ENCODE measurements at places on chromosomes 4 and X.

DNA sequence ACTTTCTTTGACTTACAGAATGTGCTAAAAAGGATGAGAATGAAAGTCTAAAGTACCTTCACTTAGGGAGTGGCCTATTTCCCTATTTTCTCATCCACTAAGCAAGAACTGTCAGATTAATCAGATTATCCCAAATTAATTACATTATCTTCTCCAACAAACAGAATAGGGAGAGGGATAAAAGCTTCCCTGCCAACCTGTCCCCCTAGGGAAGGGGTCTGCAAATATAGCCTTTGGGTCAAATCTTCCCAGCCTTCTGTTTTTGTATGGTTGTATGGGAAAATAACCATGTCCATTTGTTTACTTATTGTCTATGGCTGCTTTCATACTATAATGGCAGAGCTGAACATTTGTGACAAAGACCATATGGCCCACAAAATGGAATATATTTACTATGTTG is 57.1 kb upstream of the USP38 start:
- DNase-seq, result no peak

GRCh38 chrX:84363051-84363450 is 139.2 kb downstream of the HDX start:
- DNase-seq, result no peak

DNA sequence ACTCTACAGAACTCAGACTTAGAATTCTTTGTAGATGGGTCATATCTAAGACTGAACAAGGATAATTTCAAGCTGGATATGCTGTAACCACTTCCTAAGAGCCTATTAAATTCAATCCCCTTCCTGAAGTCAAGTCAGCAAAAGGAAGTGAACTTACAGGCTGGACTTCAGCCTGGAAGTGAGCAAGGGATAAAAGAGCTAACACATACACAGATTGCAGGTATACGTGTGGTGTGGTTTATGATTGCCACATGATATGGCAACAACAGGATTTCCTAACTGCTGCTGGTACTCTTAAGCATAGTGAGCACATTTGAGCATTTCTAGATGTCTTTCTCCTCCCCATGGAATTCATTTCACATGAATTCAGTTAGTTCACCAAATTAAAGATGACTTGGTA is 38.2 kb upstream of the UXT start:
- DNase-seq, result no peak

- DNase-seq, result peak; percentile 65
Observed at GRCh38 chr4:80138551-80139538, 58.5 kb upstream of the PRDM8 start.

DNA sequence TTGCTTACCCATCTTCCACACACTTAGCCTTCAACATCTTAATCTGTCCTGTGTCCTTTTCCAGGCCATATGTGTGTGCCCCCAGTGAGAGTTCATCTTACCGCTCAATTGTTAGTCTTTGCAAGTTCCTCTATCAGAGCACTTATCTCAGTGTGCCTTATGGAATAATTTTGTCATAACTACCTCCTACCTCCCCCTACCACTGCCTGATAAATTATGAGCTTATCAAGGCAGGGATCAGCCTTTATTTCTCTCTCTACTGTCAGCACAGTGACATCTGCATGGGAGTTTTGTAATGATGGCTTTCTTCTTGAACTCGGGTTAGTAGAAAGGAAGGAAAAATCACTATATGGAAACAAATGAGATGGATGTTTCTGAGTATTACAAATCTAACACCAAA is 53.2 kb downstream of the MTM1 start:
- no peak for DNase-seq

GRCh38 chr4:7938609-7939376 is 868 bp downstream of the AFAP1 start:
- DNase-seq, result peak; percentile 46

DNA sequence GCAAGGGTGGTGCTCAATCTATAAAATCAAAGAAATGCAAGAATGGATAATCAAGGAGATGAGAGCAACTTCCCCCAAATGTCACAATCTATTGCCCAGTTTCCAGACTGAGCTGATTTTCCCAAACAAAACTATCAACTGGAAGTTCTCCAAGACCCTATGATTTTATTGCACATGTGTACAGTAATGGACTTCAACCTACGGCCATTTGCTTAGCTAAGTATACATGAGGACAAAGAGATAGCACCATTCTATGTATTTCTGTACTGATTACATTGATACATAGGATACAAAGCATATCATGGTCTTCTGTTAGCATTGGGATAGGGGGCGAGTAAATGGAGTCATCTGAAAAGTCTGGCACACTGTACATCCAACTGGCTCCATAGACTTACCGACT is 407.8 kb downstream of the GABRG1 start:
- DNase-seq, result no peak

GRCh38 chr4:10053635-10054453 is 32.5 kb upstream of the SLC2A9 start:
- DNase-seq, result no peak

DNA sequence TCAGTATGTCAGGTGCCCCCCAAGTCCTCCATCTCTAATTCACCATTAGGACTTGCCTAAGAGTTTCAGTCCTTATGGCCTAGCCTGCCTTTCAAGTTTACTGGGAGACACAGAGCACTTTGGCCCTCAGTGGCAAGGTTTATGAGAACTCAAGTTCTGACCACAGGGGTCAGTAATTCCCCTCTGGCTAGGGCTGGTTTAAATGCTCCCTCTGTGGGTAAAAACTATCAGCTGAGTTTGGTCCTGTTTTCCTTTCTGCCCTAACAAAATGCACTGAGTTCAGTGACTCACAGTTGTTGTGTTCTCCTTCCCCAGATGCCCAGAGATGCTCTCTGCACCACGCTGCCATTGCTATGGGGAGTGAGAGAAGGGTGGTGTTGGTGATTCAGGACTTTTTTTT is 163.2 kb downstream of the RELL1 start:
- DNase-seq, result no peak

DNA sequence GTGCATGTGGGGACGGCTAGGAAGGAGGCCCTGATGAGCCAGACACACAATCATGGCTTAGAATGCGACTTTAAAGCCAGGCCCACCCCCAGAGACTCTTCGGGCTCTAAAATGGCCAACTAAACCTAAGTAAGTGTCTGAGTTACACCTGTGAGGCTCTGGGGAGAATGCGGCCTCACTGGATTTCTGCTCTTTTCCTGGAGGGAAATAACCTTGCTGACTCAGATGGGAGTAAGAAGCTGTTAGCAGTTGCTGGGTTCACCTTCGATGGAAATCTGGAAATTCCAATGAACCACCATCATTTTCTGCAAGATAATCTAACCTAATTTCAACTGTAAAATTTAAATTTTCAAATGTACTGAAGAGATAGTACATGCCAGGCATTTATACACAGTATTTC is 97.6 kb upstream of the MAML3 start:
- no peak for DNase-seq

DNA sequence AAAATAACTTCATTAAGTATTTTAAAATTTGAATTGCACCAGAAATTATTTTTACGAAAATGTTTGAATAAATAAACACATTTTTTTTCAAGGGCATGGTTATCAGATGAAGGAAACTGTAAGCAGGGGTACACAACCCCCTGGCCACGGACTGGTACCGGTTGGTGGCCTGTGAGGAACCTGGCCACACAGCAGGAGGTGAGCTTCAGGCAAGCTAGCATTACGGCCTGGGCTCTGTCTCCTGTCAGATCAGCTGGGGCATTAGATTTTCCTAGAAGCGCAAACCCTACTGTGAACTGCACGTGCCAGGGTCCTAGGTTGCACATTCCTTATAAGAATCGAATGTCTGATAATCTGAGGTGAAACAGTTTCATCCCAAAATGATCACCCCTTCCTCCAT is 1499.7 kb upstream of the AGA start:
- DNase-seq, result no peak

- no peak for DNase-seq
Observed at GRCh38 chr4:185334326-185334725, 61.4 kb downstream of the LRP2BP start.

DNA sequence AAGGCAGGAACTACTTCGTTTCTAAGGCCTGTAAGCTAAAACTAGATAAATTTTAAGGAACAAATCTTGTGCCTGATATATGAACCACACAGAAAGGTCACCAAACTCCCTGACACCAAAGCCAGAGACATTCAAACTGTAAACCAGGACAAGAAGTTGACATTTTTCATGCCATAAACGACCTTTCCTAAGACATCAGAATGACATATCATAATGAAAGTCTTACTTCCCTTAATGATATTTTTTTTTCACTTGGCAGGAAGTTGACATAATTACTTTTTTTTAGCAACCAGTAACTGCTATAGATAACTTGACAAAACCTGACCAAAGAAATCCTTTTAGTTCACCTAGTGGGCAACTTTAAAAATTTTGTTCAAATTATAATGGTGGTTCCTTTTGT is 231.5 kb upstream of the AGTR2 start:
- DNase-seq, result no peak

- no peak for DNase-seq
Observed at GRCh38 chr4:148171596-148171995, 270.6 kb downstream of the NR3C2 start.

GRCh38 chr4:107449611-107450369 is 270.2 kb downstream of the PAPSS1 start:
- DNase-seq, result no peak

- no peak for DNase-seq
Observed at GRCh38 chr4:72418458-72418857, 150.6 kb downstream of the ADAMTS3 start.

DNA sequence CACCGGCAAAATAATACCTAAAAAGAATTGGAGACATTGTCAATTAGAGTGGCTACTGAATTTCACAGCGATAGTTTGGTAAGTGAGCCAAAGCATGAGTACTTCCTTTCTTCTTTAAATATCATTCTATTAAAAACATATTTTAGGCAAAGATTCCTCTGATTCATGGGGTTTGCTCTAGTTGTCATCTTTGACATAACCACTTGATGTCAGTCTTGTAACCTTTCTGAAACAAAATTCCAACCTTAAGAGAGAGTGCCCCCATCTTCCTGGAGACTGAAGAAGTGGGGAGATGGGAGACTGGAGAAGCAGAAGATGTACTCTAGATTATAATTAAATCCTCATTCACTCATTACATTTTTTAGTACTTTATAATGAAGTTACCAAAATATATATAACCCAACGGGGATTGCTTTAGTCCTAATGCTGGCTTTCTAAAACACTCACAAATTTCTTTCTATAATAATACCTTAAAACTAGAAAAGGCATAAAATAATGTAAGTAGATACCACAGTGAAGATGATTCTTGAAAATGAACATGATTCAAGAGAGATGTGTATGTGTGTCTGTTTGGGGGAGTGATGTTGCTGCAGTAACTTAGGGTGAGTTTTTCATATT is 96.4 kb downstream of the EMCN start:
- DNase-seq, result peak; percentile 13

DNA sequence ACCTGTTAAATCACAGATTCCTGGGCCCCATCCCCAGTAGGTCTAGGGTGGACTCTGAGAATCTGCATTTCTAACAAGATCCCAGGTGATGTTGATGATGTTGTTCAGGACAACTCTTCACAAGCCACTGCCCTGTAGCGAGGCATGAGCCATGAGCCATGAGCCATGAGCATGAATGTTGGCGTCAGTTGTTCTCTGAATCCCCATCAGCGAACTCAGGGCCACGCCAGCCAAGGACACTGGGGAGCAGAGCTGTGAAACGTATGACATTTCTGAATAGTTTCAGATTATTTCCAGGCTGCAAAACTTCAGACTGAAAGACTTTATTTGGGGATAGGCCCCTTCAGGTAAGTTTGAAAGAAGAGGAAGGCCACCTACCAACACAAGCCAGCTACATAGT is 46.9 kb upstream of the HCCS start:
- DNase-seq, result no peak

GRCh38 chr4:79281566-79282359 is 44.1 kb downstream of the NAA11 start:
- no peak for DNase-seq

- DNase-seq, result no peak
Observed at GRCh38 chrX:13520936-13521335, 48.5 kb upstream of the EGFL6 start.

- no peak for DNase-seq
Observed at GRCh38 chr4:57462843-57463242, 352.7 kb upstream of the IGFBP7 start.

Measured in CD4-positive, alpha-beta T cell treated with Interferon alpha-2 for 1 hour (primary cell).